ENCODE measurements at places on chromosomes 16 and 17. TPM values are rescaled to one million over a fixed set of nuclear protein-coding genes. Genes with fewer than 3 reads are reported as not detected.

DNA sequence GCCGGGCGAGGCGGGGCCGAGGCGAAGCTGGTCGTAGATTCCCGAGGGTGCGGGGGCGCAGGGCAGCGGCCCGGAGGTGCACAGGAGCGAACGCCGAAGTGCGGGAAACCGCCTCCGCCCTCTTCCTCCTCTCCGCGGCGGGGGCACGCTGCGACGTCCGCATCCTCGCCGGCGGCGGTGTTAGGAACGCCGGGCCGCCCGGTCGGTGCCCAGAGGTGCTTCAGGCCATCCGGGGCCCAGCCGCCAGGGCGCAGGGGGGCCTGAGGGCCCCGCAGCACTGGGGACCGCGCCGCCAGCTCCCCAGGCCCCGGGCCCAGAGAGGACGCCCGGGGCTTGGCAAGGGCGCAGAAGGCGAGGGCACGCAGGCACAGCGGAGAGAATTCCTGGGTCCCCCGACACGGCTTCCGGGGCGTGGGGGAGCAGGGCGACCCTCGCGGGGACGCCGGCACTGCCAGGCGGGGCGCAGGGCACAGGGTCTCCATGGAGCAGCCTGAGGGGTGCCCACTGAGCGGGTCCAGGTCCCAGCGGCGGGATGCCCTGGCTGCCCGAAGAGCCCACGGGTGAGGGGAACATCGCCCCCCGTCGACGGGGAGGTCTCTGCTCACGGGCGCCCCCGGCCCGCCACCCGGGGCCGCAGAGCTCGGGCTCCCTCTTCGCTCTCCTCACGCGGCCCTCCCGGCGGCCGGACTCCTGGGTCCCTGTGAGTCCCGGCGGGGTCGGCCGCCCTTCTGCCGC lies 576 bp downstream of the EPOP start:
- H3K36me3 ChIP-seq: no peaks in the 10 kb centered on the region
- H3K4me3 ChIP-seq: peak overlapping the region; percentile 34
- peaks cover 40% of the 10 kb centered on the region for H3K27me3 ChIP-seq
- peak; percentile 34 for DNase-seq
- H3K4me1 ChIP-seq: peaks cover 10% of the 10 kb centered on the region
- no peak overlapping the region for H3K27ac ChIP-seq

DNA sequence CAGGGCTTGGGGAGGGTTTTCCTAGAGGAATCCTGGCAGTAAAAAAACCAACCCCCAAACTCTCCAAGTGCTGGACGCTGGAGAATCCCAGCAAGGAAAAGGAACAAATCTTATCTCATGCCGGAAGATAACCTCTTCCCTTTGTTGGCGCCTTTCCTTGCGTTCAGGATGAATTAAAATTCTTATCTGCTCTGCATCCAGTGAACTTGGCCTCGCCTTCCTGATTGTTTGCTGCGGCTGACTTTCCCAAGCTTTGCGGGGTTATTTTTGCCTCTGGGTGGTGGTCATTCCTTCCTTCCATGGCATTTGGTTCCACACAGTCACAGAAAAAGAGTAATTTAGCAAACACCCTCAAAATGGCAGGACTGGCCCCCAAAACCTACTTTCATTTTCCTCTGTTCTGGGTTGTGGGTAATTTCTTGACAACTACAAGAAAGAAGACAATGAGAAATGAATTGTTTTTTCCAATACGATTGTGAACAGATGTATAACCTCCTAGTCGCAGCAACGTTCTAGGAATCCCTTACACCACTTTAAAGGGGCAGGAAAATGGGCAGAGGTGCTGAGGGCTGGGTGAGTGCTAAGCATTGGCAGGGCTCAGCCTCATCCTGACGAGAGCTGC lies 77.8 kb downstream of the MRC2 start:
- peaks cover 8% of the 10 kb centered on the region for H3K4me1 ChIP-seq
- DNase-seq: no peak
- peak overlapping the region; percentile 68 for H3K4me3 ChIP-seq
- peaks cover 1% of the 10 kb centered on the region for H3K27me3 ChIP-seq
- no peak overlapping the region for H3K27ac ChIP-seq

DNA sequence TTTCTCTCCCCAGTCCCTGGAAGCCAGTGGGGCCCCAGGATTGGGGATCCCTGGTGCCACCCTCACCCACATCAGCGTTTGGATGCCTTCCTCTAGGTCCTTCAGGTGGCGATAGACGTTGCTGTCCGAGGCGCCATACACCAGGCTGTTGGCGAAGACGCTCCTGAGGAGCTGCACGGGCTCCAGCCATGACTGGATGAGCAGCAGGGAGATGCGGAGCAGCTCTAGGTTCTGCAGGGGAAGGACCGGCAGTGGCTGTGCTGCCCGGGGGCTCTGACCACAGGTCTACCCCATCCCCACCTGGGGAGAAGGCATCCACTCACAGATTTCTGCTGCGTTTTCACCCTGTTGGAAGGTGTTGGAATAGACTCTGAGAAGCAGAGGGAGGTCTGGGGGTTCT lies 1.0 kb downstream of the GH2 start:
- no peaks in the 10 kb centered on the region for H3K27me3 ChIP-seq
- no peak for DNase-seq
- H3K36me3 ChIP-seq: no peaks in the 10 kb centered on the region
- H3K27ac ChIP-seq: no peak overlapping the region
- peaks cover 4% of the 10 kb centered on the region for H3K4me1 ChIP-seq

DNA sequence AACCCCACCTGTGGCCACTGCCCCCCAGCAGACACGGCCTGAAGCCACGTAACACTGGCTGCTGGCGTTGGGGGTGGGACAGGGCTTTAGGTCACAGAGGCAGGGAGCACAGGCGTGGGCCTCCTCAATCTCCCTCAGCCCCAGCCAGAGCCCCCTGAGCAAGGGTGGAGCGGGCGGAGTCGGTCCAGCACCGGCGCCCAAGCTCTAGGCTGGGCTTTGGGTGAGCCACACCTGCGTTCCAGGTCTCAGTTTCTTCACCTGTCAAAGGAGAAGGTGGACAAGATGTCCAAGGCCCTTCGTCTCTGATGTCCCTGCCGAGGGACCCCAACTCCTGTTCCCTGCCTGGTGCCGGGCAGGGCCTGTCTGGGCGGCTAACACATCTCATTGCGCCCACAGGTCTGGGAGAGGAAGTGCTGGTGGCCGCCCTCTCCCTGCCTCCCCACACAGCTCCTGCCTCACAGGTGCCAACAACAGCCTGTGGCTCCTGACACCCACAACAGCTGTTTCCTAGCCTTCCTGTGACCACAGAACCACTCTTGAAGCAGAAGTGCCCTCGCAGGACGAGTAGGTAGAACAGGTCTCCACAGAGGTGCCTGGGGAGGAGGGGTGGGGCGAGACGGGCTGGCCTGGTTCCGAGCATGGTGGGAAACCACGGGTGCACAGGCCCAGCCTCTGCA lies 12.0 kb downstream of the FAM83G start:
- DNase-seq: peak; percentile 48
- peaks cover 12% of the 10 kb centered on the region for H3K36me3 ChIP-seq
- peaks cover 28% of the 10 kb centered on the region for H3K4me1 ChIP-seq
- peak overlapping the region; percentile 73 for H3K4me3 ChIP-seq
- H3K27ac ChIP-seq: no peak overlapping the region

DNA sequence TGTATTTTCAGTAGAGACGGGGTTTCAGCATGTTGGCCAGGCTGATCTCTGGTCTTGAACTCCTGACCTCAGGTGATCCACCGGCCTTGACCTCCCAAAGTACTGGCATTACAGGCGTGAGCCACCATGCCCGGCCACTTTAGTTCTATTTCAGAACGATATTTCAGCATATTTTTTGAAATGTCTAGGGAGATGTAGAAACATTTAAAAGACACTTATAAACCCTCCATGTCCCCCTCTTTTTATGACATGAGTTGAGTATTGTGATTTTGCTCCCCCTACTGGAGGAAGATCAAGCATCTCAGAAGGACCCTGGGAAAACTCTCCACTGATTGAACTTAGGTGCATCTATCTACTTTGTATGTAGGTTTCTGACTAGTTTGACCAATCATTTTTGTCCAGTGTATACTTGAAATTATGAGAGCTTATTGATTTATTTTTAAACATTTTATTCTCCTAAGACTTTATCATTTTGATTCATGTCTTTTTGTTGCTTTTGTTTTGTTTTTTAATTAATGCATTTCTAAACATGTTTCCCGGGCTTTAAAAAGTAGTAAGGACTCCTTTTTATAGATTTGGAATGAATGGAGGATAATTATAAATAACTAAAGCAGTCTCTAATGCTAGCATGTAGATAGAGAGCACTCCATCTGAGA lies 105.1 kb downstream of the CHD9 start:
- peaks cover 6% of the 10 kb centered on the region for H3K4me1 ChIP-seq
- peaks cover 12% of the 10 kb centered on the region for H3K36me3 ChIP-seq
- H3K27me3 ChIP-seq: no peaks in the 10 kb centered on the region

DNA sequence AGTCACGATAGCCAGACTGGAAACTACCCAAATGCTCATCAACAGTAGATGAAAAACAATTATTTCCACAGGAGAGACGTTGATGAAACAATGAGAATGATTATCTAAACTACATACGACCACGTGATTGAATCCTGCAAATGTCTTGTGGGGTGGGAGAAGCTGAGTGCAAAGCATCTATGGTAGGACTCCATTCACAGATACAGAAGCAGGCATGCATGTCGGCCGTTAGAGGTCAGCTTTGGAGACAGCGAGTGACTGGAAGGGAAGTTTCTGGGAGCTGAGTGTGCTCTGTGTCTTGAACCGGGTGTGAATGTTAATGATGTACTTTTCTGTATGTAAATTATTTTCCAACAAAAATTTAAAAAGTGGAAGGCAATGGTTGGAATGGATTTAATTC lies 71.5 kb upstream of the DNAJA2 start:
- peaks cover 17% of the 10 kb centered on the region for H3K4me1 ChIP-seq
- no peaks in the 10 kb centered on the region for H3K27me3 ChIP-seq
- H3K36me3 ChIP-seq: no peaks in the 10 kb centered on the region

DNA sequence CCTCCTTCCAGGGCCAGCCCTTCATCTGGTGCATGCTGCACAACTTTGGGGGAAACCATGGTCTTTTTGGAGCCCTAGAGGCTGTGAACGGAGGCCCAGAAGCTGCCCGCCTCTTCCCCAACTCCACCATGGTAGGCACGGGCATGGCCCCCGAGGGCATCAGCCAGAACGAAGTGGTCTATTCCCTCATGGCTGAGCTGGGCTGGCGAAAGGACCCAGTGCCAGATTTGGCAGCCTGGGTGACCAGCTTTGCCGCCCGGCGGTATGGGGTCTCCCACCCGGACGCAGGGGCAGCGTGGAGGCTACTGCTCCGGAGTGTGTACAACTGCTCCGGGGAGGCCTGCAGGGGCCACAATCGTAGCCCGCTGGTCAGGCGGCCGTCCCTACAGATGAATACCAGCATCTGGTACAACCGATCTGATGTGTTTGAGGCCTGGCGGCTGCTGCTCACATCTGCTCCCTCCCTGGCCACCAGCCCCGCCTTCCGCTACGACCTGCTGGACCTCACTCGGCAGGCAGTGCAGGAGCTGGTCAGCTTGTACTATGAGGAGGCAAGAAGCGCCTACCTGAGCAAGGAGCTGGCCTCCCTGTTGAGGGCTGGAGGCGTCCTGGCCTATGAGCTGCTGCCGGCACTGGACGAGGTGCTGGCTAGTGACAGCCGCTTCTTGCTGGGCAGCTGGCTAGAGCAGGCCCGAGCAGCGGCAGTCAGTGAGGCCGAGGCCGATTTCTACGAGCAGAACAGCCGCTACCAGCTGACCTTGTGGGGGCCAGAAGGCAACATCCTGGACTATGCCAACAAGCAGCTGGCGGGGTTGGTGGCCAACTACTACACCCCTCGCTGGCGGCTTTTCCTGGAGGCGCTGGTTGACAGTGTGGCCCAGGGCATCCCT lies 7.4 kb downstream of the NAGLU start:
- no peaks in the 10 kb centered on the region for H3K36me3 ChIP-seq
- peaks cover 12% of the 10 kb centered on the region for H3K4me1 ChIP-seq
- no peak for DNase-seq
- H3K27ac ChIP-seq: no peak overlapping the region

DNA sequence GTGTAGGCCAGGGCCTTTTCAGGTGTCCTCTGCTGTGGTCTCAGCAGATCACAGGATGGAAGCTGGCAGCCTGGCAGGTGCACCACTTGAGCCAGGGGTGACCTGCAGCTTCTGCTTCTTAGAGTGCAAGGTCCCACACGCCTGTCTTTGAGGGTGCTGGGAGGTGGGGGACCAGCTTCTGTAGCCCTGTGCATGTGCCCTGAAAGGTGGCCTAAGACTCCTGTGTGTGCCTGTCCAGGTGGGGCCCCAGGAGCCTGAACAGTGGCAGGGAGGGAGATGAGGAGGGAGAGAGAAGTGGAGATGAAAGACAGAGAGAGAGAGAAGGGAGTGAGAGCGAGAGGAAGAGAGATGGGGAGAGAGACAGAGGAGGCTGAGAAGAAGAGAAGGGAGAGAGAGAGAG lies 46.2 kb downstream of the LGALS9 start:
- no peak overlapping the region for H3K4me3 ChIP-seq
- no peak overlapping the region for H3K27ac ChIP-seq
- DNase-seq: no peak
- peaks cover 9% of the 10 kb centered on the region for H3K27me3 ChIP-seq
- no peaks in the 10 kb centered on the region for H3K4me1 ChIP-seq

DNA sequence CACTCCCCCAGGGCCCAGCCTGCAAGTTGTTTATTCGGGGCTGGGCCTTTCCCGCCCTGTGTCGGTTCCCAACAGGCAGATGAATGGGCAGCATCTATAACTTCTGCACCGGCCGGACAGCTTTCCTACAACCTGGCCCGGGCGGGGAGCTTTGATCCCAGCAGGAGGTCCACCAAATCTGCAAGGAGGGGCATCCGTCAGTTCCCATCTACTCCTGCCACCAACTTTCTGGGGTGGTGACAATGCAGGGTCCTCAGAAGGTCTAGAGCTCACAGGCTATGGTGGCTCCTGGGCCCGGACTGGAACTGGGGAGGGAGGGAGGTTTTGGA lies 211.9 kb downstream of the NTN1 start:
- no peak overlapping the region for H3K27ac ChIP-seq
- no peaks in the 10 kb centered on the region for H3K36me3 ChIP-seq
- H3K4me1 ChIP-seq: peaks cover 2% of the 10 kb centered on the region
- no peak overlapping the region for H3K4me3 ChIP-seq
- H3K27me3 ChIP-seq: peaks cover 3% of the 10 kb centered on the region

GRCh38 chr17:27379888-27380533 lies 76.2 kb upstream of the KSR1 start:
- DNase-seq: no peak
- H3K27me3 ChIP-seq: peaks cover 34% of the 10 kb centered on the region
- H3K4me3 ChIP-seq: no peak overlapping the region
- no peaks in the 10 kb centered on the region for H3K4me1 ChIP-seq

GRCh38 chr16:68417711-68418301 lies 30.5 kb downstream of the SMPD3 start:
- H3K4me1 ChIP-seq: peaks cover 42% of the 10 kb centered on the region
- peak overlapping the region; percentile 96 for H3K27ac ChIP-seq
- no peaks in the 10 kb centered on the region for H3K27me3 ChIP-seq
- DNase-seq: peak; percentile 73
- H3K4me3 ChIP-seq: peak overlapping the region; percentile 80

DNA sequence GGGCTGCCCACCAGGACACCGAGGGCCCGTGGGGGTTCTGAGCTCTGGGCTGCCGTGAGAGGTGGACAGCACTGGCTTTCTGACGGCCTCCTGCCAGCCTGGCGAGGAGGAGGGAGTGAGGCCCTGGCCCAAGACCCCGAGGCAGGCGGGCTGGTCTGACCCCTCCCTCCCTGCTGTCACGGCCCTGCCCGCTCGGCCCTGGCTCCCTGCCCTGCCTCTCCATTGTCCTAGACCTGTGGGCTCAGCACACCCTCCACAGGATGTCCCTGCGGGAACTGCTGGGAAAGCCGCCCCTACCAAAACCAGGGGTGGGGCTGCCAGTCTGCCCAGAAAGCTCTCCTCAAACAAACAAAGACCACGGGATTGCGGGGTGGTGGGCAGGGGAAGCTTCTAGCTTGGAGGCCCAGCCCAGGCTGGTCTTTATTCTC lies 20.7 kb downstream of the SPNS2 start:
- no peak for DNase-seq
- no peaks in the 10 kb centered on the region for H3K4me1 ChIP-seq
- H3K36me3 ChIP-seq: no peaks in the 10 kb centered on the region
- no peak overlapping the region for H3K27ac ChIP-seq
- H3K27me3 ChIP-seq: no peaks in the 10 kb centered on the region

Gene CNP
- 27.0 TPM for polyA plus RNA-seq

Gene ABCA5
- polyA plus RNA-seq: 6.3 TPM

Gene KRT24
- not detected for polyA plus RNA-seq

Gene OGFOD3
- 32.4 TPM for polyA plus RNA-seq

Gene PLEKHM1
- 12.4 TPM for polyA plus RNA-seq
